ENCODE measurements at places on chromosomes 7 and 10.
A peak's percentile ranks its signal among the peaks of the same experiment; 100 is the strongest.

DNA sequence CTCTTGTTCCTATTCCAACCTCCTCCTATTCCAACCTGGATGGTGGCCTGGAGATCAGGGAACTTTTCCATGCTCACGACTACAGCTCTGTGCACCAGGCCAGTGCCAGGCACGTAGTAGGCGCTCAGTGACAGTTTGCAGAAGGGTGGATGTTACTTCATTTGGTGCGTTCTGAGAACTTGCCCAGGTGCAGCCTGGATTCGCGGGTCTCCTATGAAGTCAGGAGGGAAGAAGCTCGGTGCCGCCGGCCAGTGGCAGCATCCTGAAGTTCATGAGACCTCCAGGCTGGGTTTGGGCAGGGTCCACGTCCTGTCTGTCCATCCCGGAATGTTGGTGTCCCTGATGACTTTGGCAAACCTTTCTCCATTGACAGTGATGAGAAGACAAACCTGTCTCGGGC lies 21.3 kb downstream of the LHPP start:
- no peak for DNase-seq

DNA sequence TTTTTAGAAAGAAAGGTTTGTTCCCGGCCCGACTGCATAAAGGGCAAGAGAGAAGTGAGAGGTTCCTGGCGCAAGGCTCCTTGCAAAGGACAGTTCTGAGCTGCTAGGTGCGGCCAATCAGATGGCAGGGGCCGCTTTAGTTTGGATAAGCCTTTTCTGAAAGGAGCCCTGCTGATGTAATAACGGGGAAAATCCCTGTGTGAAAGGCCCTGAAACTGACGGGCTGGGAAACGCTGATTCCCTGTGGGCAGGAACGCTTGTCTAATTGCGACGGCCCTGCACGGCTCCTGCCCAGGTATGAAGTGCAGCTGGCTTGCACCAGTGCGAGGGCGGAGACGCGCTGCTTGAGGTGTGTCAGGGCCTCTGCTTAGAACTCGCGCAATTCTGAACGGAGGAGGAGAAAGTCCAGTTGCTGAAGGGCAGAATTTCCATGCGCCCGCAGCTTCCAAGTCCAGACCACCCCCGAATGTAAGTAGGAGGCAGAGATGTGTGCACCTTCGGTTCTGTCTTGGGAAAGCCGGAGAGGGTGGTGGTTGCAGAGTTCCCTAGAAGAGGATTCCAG lies 30.5 kb downstream of the TACC2 start:
- no peak for DNase-seq

DNA sequence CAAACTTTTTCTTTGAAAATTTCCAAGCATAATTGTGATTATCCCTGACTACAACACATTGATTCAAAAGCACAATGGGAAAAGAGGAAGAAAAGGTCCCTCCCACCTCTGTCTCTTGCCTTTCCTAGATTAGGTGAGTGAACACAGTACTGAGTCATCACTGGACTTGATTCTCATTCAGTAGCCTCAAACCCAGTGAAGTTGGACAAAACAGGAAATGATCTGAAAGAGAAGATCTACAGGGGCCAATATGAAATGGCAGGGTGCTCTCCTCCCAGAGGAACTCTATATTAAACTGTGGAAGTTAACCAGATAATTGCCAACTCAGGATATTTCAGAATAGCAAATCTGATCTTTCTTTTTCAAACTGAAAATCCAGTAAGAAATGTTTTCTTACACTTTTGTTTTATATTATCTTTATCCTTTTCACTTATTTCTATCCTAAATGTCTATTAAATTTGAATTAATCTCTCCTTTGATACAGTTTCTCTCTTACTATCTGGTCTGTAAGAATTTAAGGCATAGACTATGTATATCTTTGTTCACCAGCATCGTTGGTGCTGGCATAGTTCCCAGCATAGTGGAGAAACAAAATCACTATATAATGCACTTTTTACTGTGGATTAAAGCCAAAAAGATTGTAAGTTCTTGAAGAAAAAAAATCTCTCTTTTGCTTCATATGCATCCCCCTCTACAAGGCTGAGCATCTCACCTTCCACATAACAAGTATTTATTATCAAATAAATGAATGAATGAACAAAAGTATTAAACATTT lies 41.4 kb upstream of the IKZF1 start:
- DNase-seq = no peak

DNA sequence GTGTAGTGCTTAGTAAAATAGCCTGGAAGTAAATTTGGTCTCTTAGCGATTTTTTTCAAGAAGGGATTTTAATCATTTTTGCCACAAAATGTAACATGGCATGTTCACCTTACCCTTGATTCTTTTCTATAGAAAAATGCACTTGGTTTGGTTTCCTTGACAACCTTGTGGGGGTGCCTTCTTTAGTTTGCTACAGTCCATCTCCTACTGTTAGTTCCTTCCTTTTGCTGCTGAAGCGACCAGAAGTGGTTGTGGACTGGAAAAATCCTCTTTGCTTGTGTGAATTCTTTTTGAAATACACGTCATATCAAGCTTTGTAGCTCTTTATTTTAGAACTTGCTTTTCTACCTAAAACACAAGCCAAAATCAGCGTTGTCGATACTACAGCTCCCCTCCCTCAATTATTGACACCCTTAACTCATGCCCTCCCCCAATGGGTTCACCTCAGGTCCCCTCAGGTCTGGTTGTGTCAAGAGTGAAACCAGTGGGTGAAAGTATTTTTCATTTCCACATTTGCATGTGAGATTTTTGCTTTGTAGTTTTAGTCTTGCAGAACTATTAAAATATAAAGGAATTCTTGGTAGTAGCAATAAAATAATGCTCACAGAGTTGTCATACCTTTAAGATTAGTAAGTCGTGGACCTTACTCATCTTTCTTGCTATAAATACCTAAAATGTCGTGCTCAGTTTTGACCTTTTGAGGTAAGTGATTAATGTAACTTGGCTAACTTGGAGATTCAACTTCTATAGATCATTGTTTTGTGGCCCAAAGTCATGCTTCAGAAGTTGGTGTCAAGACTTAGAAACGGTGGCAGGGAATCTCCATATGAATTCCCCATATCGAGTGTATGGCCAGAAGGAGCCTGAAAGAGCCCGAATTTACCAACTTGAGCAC lies 1.5 kb downstream of the ACTR3B start:
- DNase-seq = no peak

GRCh38 chr7:155064186-155064585 lies 5.9 kb upstream of the HTR5A start:
- no peak for DNase-seq

DNA sequence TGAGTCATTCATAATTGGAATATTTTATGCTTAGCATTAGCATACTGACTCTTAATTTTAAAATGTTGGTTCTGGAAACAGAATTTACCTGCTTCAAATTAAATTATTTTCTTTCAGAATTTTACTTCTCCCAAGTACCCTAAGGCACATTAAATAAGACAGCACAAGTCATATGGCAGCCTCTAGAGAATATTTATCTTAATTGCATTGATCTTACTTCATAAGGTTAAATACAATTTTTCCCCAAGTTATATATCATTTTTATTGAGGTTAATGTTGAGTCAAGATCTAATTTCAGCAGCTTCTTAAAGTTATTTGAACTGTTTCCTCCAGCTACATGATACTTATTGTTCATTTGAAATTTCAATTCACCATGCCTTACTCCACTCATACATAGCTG lies 123.1 kb upstream of the IMMP2L start:
- no peak for DNase-seq

- DNase-seq = no peak
These were observed 304.2 kb downstream of the SDK1 start for GRCh38 chr7:3605222-3605621.

DNA sequence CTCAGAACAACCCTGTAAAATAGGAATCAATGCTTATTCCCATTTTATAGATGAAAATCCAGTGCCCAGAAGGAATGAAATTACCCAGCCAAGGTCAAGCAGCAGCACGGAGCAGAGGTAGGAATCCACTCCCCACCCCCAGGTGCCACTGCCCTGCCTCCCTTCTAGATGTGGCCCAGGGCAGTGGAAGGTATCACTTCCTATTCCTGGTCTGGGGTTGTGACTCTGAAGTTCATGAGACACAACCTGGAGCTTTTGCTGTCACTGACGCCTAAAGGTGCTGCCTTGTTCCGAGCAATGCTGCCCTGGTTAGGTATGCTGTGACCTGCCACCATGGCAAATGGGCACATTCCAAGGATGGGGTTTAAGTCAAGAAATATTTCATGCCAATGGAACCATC lies 53.6 kb downstream of the PIK3AP1 start:
- DNase-seq = no peak

- DNase-seq = no peak
These were observed 37.0 kb downstream of the EPDR1 start for GRCh38 chr7:37957221-37957970.

DNA sequence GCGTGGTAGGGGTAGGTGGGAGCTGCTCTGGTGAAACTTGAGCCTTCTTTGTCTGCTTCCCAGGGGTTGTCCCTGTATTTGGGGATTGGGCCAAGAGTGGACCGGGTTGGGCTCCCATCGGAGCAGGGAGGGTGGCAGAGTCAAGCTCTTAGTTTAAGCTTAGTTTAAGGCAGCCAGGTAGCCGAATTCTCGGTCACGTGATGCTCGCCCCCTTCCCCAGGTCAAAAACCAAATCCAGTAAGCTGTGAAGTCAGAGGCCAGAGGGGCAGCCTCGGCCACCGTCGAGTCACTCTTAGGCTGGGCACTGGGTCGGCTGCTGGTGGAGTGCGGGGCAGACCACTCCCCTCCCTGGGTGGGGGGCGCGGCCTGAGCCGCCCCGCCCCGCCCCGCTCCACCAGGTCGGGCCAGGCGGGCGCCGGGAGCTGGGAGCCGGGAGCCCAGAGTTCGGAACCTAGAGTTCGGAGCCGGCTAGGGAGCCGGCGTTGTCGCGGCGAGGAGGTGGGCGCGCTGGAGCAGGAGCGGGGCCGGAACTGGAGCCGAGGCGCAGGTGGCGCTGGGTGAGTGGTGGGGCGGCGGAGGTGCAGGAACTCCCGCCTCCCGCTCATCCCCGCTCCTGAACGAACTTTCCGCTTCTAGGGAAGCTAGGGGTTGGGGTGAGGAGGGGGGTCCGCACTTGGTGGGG lies 2.8 kb upstream of the LZTS2 start:
- DNase-seq = peak; percentile 34
